ENCODE measurements at places on chromosomes 3 and 15.

GRCh38 chr3:93961489-93961888, 12.2 kb downstream of the PROS1 start:
- DNase-seq, result no peak
- H3K36me3 ChIP-seq, result no peaks in the 10 kb centered on the region
- H3K4me1 ChIP-seq, result no peaks in the 10 kb centered on the region
- no peak overlapping the region for H3K4me3 ChIP-seq

DNA sequence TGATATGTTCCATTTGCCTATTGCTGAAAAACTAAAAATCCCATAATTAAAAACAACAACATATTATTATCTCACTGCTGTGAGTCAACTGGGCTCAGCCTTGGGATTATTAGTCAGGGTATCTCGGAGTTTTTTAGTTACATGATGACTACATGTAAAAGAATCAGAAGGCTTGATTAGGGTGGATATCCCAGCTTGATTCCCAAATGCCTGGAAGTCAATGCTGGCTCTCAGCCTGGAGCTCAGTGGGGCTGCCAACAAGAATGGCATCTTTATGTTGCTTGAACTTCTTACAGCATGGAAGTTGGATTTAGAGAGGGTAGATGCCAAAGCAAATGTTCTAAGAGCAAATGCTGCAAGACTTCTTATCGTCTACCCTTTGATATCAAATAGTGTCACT, 278.5 kb downstream of the PLOD2 start:
- H3K27ac ChIP-seq, result no peak overlapping the region
- no peak overlapping the region for H3K4me3 ChIP-seq

GRCh38 chr15:70096215-70097062, 1.3 kb downstream of the TLE3 start:
- peak; percentile 68 for DNase-seq
- H3K4me3 ChIP-seq, result peak overlapping the region; percentile 86
- H3K27ac ChIP-seq, result peak overlapping the region; percentile 90
- H3K4me1 ChIP-seq, result peaks cover 66% of the 10 kb centered on the region

DNA sequence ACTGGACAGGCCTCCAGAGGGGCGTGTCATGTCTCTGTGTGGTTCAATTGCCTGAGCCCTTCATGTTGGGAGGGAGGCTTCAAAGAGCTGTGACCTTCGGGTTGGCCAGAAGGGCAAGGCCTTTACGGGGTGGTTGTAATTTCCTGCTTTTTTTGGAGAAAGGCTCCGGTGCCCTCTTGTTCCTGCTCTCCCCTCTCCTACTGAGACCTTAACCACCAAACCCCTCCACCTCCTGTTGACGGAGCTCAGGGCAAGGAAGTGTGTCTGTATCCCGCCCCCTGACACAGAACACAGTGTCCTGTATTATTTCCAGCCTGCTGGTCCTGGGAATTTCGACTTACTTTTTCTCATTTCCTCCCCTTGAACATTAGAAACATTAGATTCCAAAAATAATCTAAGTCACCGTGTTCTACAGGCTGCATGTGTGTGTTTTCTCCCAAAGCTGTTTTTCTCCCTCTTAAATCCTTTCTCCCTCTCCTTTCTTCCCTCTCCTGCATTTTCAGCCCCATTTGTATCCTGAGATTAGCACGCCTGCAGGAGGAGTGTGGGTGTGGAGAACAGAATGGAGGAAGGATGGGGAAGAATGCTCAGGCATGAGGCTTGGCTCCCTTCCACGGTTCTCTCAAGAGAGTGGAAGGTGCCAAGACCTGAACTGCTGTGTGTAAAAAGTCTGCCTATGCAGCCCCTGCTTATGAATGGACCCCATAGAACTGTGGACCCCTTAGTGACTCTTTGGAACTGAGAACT, 285.4 kb upstream of the ROPN1 start:
- H3K4me1 ChIP-seq, result no peaks in the 10 kb centered on the region
- no peaks in the 10 kb centered on the region for H3K36me3 ChIP-seq
- peaks cover 16% of the 10 kb centered on the region for H3K27me3 ChIP-seq
- H3K27ac ChIP-seq, result no peak overlapping the region

GRCh38 chr3:20540066-20540465, 354.1 kb upstream of the SGO1 start:
- no peak for DNase-seq
- H3K27me3 ChIP-seq, result no peaks in the 10 kb centered on the region
- no peaks in the 10 kb centered on the region for H3K36me3 ChIP-seq
- no peak overlapping the region for H3K27ac ChIP-seq
- H3K4me3 ChIP-seq, result no peak overlapping the region

DNA sequence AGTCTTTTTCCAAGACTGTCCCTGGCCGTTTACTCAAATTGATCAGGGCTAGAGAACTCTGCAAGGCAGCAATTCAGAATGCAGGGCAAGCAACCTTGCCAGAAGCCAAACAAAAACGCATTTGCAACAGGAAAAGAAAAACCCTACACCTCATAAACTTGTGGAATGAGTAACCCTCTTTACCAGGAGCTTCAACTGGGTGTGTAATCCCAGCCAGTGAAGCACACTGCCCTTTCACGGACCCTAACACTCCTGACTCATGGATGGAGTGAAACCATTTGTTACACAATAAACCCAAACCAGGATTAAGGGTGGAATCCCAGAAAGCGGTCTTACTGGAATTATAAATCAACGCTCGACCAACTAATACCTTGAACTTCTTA, 14.8 kb upstream of the LDHAL6B start:
- no peak for DNase-seq
- H3K27ac ChIP-seq, result no peak overlapping the region
- H3K4me1 ChIP-seq, result no peaks in the 10 kb centered on the region

DNA sequence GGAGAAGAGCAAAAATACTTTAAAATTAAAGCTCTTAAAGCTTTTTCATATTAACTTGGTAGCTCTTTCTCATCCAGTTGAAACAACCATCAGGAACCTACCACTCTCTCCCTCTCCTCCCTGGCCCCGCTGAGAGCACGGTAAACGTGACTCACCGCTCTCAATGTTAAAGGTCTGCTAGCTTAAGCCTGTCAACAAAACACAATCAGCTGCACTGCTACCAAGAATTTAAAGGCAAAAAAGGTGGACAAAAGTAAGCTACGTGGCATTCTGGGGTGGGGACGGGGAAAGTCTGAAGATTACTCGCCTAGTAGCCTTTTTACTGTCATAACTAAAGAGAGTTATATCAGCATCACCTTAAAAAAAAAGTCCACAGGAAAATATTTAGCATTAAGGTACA, 8.4 kb upstream of the GP5 start:
- no peaks in the 10 kb centered on the region for H3K27me3 ChIP-seq
- no peak for DNase-seq
- no peak overlapping the region for H3K4me3 ChIP-seq

- H3K27ac ChIP-seq, result peak overlapping the region; percentile 99
- no peak for DNase-seq
- peak overlapping the region; percentile 87 for H3K4me3 ChIP-seq
- H3K36me3 ChIP-seq, result peaks cover 46% of the 10 kb centered on the region
Measured at GRCh38 chr3:63969876-63970275, 53.4 kb downstream of the PSMD6 start.

DNA sequence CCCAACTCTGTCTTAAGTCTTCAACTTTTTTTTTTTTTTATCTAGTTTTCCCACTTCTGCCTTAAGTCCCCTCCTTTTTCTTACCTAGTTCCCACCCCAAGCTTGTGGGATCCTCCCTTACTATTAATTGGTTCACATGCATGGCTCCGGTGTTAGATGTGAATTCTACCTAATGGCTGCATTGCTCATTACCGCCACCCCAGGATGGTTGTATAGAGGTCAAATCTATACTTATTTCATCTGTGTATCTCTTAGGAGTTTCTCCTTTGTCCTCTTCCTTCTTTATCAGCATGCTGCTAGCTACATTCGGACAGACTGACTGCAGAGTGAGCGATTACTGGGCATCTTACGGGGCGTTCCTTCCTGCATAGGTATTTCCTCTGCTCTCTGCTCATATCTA, 605.7 kb upstream of the GRM7 start:
- no peak for DNase-seq
- H3K36me3 ChIP-seq, result no peaks in the 10 kb centered on the region
- no peak overlapping the region for H3K27ac ChIP-seq
- H3K4me1 ChIP-seq, result no peaks in the 10 kb centered on the region
- no peaks in the 10 kb centered on the region for H3K27me3 ChIP-seq

DNA sequence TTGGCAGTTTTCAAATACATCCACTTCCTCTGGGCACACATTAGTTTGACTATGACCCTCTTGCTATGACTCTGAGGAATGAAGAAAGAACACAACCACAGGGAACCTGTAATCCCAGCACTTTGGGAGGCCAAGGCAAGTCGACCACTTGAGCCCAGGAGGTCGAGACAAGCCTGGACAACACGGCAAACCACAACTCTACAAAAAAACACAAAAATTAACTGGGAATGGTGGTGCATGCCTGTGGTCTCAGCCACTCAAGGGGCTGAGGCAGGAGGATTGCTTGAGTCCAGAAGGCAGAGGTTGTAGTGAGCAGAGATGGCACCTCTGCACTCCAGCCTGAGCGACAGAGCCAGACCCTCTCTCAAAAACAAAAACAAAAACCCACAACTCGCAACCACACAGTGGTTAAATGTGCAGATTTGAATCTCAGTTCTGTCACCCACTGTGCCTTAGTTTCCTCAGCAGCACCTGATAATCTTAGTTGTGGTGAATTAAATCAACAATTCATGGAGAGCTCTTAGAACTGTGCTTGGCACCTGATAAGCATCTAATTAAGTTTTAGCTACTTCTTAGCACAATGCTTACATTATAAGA, 65.7 kb downstream of the MYLK start:
- no peak overlapping the region for H3K27ac ChIP-seq
- no peak for DNase-seq
- H3K36me3 ChIP-seq, result no peaks in the 10 kb centered on the region
- no peaks in the 10 kb centered on the region for H3K4me1 ChIP-seq
- H3K4me3 ChIP-seq, result no peak overlapping the region
